NT2/D1 (cell line): ENCODE measurements at places on chromosomes 5 and 9.
A peak's percentile ranks its signal among the peaks of the same experiment; 100 is the strongest.

- DNase-seq, result no peak
Measured at GRCh38 chr5:120771202-120771601, 307.1 kb downstream of the PRR16 start.

DNA sequence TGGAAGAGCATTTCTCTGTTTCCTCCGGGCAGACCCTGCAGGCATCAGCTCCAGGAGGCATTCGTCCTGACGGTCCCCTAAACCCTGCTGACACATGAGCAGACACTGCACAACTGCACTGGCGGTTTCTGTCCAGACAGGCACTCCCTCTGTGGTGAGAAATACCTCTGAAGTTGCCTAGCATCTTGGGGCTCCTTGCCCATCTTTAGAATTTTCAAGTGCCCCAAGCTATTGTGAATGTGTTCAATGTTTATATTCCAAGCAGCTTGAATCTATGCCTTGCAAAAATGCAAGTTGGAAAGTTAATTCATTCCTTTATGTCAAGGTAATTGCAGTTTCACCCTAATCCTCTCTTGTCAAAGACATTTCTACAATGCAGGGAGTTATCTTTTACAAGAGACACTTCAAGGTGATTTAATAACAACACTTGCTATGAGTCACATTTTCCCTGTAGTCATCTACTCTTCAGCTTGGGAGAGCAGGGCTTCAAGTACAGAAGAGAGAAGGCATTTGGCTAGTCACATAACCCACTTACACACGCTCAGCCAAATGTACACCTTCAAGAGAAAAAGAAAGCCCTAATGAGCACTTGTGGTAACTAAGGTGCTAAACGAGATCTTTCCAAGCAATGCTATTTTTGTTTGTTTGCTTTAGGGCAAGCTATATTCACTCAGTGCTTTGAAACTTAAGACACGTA, 302.5 kb downstream of the MLLT3 start:
- no peak for DNase-seq

DNA sequence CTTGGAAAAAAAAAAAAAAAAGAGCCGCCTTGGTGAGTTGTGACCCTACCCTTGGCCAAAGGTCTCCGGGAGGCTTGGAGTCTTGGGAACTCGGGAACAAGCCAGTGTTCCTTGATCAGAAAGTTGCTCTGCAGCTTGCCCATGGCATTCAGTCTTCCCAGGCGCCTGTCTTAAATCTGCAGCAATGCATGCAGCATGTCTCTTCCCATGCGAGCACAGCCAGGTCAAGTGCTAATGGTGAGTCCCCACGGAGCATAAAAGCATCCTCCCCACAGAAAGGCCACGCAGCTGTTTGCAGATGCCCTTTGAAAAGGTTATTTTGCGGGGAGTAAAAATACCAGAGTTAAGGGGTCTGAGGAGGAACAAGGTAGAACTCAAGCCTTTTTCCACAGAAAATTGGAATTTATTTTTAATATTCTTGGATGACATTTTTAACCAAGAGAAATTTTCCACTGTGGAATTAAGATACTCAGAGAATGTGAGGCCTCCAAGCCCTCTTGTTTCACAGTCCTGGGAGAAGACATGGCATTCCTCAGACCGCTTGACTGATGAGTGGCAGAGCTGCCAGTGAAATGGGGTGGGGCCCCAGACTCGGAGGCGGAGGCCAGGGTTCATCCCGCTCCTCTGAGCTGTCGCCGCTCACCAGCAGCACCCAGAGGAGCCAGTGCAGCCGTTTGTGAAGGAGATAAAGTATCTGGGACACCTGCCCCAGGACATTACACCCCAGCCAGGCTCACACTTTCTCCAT, 81.6 kb downstream of the CYFIP2 start:
- no peak for DNase-seq

DNA sequence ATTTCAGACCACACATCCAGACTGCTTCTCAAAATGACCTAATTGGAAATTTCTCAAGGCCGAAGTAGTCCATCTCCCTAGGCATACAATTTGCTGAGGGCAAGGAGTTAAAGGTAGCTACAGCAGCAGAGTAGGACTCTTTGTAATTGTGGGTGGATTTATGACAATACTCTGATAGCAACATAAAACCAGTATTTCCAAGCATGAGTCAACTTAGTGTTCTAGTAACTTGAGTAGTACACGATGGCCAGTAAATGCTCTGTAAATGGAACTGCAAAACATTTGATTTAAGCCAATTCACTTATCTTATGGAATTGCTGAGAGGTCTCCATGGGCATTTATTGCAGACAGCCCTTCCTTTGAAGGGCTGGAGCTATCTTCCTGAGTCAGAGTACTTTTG, 352.2 kb downstream of the PLK2 start:
- DNase-seq, result no peak

DNA sequence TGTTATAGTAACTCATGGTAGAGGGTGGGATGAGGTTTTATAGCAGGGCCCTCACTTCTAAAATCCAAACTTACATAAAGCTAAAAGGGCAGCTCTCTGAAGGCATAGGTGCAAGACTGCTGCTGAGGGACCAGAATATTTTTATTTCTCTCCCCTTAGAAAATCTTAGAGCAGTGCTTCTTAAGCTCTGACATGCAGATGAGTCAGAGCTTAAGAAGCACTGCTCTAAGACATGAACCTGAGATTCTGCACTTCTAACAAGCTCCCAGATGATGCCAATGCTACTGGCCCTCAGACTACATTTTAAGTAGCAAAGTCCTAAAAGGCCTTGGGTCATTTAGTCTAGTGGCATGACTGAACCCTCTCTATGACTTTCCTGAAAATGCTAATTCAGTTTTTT, 97.6 kb upstream of the SPRY4 start:
- no peak for DNase-seq

- no peak for DNase-seq
Measured at GRCh38 chr5:121378046-121378445, 473.6 kb upstream of the FTMT start.

DNA sequence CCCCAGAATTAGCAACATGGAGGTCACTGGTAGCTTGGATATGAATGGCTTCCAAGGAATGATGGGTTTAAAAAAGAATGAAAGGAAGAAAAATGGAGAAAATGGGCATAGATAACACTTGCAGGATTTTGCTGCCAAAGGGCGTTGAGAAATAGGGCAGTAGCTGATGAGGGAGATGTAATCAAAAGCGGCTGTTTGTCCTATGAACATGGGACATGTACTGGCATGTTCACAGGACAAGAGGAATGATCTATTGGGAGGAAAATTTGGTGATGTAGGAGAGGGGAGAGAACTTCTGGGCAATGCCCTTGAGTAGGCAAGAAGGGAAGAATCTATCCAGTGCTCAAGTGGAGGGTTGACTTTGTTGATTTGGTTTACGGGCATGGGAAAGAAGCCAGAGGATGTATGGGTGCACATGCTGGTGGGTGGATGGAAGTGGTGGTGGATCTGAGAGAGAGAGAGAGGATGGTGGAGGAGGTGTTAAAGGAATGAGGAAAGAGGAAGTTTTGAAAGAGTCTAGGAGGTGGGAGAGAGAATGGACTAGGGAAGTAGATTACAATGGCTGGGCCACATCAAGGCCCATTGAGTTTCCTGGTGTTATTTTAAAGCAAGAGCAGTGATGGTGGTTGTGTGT, 115.1 kb upstream of the MVB12B start:
- DNase-seq, result no peak

GRCh38 chr5:122835681-122836080, 9.7 kb upstream of the SNX24 start:
- no peak for DNase-seq

DNA sequence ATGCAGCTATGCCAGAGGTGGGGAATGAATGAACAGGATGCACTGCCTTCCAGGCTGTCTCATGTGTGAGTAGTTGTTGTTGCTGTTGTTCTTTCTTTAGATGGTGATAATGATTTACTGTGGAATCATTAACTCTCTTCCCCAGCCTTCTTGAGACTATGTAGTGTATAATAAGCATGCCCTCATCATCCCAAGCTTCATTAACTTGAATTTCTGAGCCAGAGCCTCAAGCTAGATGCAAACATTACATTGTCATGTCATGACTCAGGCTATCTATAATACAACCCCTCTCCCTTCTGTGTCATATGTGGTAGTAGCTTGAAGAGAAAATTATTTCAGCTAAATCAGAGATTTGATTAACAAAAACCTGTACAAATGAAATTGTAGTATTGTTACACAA, 10.0 kb upstream of the ADAMTSL1 start:
- no peak for DNase-seq

GRCh38 chr5:92455011-92455410, 1071.9 kb upstream of the ARRDC3 start:
- DNase-seq, result no peak

DNA sequence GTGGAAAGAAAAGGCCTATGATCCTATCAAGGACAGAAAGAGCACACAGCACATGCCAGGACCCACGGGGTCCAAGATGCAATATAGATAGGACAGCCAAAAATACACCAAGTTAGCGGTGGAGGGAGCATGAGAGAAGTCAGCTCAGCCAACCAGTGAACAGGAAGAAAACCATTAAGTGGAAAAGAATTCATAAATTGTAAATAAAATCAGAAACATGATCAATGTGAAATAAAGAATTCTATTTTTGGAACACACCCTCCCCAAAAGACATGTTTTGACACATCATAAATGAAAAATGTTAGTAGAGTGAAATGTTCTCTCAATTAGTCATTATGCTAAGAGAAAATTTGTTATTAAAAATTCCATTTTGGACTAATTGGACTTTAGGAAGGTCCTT, 35.6 kb downstream of the ATPSCKMT start:
- DNase-seq, result no peak

GRCh38 chr5:68242743-68243142, 27.2 kb downstream of the PIK3R1 start:
- DNase-seq, result no peak

DNA sequence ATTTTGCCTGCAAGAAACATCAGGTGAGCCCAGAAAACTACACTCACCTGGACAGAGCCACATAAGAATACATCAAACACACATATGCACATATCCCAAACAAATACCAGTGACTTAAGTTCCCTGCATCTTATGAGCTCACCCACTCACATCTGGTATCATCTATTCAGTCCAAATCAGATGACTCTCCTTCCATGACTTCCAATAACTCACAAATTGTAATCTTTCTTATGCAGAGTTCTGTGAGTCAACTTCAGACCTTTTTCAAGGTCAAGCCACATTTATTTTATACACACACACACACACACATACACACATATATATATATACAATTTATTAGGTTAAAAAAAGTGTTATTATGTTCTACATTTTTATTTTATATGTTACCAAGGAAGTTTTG, 1711.9 kb upstream of the CDH9 start:
- no peak for DNase-seq

GRCh38 chr5:77663090-77663863, 24.8 kb upstream of the OTP start:
- no peak for DNase-seq

GRCh38 chr5:151051066-151051930, 29.5 kb downstream of the TNIP1 start:
- peak; percentile 71 for DNase-seq

- DNase-seq, result no peak
Measured at GRCh38 chr9:19630760-19631159, 158.1 kb downstream of the SLC24A2 start.

DNA sequence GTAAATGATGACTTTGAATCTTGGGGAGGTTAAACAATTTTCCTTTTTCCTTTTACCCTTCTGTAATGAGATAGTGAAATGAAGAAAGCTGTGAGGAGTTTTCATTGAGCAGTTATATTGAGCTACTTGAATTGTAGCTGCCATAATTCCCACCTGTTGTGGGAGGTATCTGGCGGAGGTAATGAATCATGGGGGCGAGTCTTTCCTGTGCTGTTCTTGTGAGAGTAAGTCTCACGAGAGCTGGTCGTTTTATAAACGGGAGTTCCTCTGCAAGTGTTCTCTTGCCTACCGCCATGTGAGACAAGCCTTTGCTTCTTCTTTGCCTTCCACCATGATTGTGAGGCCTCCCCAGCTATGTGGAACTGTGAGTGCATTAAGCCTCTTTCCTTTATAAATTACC, 258.4 kb downstream of the FER start:
- DNase-seq, result no peak

DNA sequence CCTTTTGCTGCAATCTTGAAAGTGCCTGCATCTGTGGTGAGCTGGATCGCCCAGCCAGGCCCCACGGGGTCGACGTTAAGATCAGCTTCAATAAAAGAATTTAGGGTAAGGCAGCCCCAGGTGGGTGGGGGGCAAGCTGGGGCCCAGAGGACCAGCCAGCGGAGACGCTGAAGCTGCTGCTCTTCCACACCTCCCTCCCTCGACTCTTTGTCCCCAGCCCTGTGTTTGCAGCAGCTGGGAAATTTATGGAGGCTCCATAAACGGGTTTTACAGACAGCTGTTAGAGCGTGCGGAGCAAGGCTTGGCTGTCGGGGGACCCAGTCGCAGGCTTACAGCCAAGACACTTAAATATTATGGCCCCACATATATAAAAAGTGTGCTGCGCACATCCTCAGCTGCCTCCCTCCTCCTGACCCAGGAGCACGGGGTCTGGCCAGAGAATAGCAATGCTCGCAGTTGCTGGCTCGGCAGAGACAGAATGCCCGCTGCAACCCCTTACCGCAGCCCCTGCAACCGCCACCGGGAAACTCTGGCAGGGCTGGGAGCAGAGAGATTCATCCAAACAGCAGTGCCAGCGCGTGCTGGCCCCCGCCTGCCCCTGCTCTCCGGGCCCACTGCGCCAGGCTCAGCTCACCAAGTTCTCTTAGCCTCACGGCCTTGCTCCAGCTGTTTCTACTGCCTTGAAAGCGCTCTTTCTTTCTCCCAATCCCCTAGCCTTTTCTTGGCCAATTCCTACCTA, 28.4 kb upstream of the MVB12B start:
- no peak for DNase-seq

DNA sequence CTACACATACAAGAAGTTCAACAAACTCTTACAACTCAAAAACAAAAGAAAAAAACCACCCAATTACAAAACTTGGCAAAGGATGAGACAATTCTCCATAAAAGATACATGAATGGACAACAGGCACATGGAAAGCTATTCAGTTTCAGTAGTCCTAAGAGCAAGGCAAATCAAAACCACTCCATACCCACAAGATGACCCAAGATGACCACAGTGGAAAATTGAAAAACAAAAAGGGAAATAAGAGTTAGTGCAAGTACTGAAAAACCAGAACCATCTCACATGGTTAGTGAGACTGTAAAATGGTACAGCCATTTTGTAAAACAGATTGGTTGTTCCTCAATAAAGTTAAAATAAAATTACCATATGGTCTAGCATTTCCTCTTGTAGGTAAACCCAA, 287.1 kb upstream of the CDH9 start:
- DNase-seq, result no peak

GRCh38 chr9:130498918-130499698, 54.3 kb downstream of the ASS1 start:
- DNase-seq, result no peak

GRCh38 chr5:101431201-101431600, 528.1 kb upstream of the ST8SIA4 start:
- DNase-seq, result no peak

- no peak for DNase-seq
Measured at GRCh38 chr9:92980085-92980745, 32.9 kb downstream of the FGD3 start.

GRCh38 chr9:132846109-132846917, 31.8 kb downstream of the AK8 start:
- no peak for DNase-seq

- DNase-seq, result no peak
Measured at GRCh38 chr9:132163876-132164603, 2.2 kb downstream of the NTNG2 start.

GRCh38 chr9:112115970-112116753, 58.9 kb downstream of the SUSD1 start:
- no peak for DNase-seq
